Skeletal muscle tissue (tissue), 5 donors: ENCODE measurements at places on chromosomes 2 and 18. TPM values are rescaled to one million over a fixed set of nuclear protein-coding genes. Genes with fewer than 3 reads are reported as not detected.

TMEM127 gene
- 8.9 TPM for total RNA-seq

KIF3C gene
- total RNA-seq = 3.7 TPM

GPBAR1 gene
- total RNA-seq = 1.0 TPM

STAT4 gene
- total RNA-seq = 2.6 TPM

ESPNL gene
- total RNA-seq = 1.6 TPM

NETO1 gene
- total RNA-seq = not detected

COLEC11 gene
- not detected for total RNA-seq

DOCK10 gene
- total RNA-seq = 15.1 TPM

IL18R1 gene
- total RNA-seq = 0.52 TPM

ALK gene
- total RNA-seq = 0.52 TPM

TMEM247 gene
- not detected for total RNA-seq

SLC38A11 gene
- 2.6 TPM for total RNA-seq

ANO7 gene
- not detected for total RNA-seq

GPR155 gene
- total RNA-seq = 3.1 TPM

ZBTB7C gene
- total RNA-seq = 2.6 TPM

PAX3 gene
- 0.52 TPM for total RNA-seq

POU3F3 gene
- 0.52 TPM for total RNA-seq

UXS1 gene
- 17.7 TPM for total RNA-seq

C18orf54 gene
- total RNA-seq = 2.6 TPM

LYPD6 gene
- total RNA-seq = 2.1 TPM

ZNF396 gene
- 1.6 TPM for total RNA-seq

ALLC gene
- not detected for total RNA-seq

SOX11 gene
- 18.3 TPM for total RNA-seq

DRC1 gene
- total RNA-seq = 2.1 TPM

FIGLA gene
- total RNA-seq = not detected

ERBB4 gene
- total RNA-seq = 9.9 TPM

USP40 gene
- 20.9 TPM for total RNA-seq

FAM228A gene
- total RNA-seq = 0.52 TPM

XRCC5 gene
- total RNA-seq = 188 TPM

REG3G gene
- not detected for total RNA-seq

C2orf66 gene
- total RNA-seq = not detected

C1QL2 gene
- total RNA-seq = not detected

GPAT2 gene
- total RNA-seq = 7.8 TPM

SOCS6 gene
- total RNA-seq = 17.7 TPM

LMAN1 gene
- total RNA-seq = 68.4 TPM

INPP5D gene
- 8.4 TPM for total RNA-seq

RUFY4 gene
- not detected for total RNA-seq

CD302 gene
- total RNA-seq = 9.9 TPM

DUSP19 gene
- 2.1 TPM for total RNA-seq

PREB gene
- total RNA-seq = 14.1 TPM

M1AP gene
- not detected for total RNA-seq
